ENCODE measurements at places on chromosomes 13 and 19.

DNA sequence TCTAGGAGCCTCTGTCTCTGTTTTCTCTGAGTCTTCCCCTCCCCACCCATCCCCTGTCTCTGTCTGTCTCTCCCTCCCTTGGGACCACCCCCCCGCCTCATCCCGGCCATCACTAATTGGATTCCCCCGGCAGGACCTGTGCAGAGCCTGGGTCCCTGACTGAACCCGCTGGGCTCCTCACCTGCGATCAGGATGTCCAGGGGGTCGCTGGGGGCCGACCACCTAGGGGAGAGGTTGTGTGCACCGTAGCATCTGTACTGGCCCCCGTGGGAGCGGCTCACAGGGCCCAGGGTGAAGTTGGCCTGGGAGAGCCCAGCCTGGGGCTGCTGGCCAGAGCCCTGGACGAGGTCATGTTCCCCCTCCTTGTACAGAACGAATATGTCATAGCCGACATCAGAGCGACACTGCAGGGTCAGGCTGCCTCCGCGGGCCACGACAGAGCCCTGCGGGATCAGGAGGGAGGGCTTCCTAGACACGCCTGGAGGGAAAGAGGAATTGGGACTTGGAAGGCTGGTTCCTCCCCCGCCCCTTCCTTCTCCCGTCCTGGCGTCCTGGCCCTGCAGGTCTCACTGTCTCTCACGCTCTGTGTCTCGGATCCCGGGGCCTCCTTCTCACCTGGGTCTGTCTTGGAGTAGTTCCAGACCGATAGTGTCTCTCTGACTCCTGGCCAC, 1.8 kb downstream of the LILRB5 start:
- no peak for DNase-seq

- DNase-seq = no peak
Measured at GRCh38 chr19:48681127-48681470, 8.3 kb upstream of the NTN5 start.

DNA sequence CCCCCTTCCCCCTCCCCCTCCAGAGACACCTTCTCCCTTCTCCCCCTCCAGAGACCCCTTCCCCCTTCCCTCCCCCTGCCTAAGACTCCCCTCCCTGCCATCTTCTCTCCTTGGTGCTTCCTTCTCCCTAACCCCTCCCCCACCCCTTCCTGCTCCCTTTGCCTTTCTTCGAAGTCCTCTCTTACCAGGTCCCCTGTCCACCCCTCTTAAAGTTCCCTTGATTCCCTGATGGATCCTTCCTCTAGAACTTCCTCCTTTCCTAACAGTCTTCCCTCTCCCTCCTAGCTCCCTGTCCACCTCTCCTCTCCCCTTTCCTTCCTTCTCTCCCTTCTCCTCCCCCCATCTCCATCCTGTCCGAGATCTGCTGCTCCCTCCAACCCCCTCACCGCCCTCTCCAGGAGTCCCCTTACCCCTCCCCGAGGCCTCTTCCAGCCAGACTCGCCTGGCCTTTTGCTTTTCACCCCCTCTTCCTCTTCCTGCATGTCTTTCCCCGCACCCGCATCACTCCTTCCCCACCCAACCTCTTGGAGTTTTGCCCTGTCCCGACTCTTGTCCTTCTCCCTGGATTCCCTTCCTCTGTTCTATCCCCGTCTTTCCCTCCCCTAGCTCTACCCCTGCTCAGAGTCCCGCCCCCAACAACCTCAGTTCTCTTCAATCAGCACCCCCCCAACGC, 3.1 kb downstream of the TNFSF9 start:
- DNase-seq = no peak

DNA sequence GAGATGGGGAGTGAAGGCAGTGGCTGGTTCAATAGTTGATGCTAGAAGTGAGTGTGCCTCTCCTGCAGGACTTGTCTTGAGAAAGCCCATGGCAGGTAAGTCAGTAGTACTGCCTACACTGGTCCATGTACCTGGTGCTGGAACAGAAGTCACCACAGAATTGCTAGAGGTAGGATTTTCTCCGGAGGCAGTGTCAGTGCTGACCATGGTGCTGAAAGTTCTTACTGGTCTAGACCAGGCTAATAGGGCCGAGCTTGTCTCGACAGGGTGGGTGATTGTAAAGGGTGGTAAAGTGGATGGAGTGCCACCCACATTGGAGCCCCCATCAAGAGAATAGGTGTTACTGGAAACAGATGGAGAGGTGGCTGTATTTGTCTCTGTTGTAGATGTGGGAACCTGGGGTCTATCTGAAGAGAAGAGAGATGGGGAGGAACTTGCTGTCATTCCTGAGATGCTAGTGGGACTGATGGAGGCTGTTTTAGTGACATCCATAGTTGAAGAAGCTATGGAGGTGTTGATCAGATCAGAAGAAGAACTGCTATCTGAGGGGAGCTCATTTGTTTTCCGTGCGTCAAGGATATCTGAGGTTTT, 36.6 kb downstream of the MUC16 start:
- peak; percentile 34 for DNase-seq

- no peak for DNase-seq
Measured at GRCh38 chr19:29297381-29297780, 84.4 kb upstream of the UQCRFS1 start.

Measured in HT-29 (cell line).